GM20000 (cell line): ENCODE measurements at places on chromosomes 12 and 14.

DNA sequence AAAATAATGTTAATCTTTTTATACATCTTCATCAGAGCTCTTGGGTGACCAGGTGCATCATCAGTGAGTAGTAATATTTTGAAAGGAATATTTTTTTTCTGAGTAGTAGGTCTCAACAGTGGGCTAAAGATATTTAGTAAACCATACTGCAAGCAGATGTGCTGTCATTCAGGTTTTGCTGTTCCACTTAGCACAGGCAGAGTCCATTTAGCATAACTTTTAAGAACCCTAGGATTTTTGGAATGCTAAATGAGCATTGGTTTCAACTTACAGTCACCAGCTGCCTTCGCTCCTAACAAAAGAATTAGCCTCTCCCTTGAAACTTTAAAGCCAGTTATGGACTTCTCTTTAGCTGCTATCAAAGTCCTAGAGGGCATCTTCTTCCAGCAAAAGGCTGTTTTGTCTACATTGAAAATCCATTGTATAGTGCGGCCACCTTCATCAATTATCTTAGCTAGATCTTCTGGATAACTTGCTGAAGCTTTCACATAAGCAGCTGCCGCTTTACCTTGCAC lies 24.6 kb downstream of the RIMKLB start:
- DNase-seq: no peak

DNA sequence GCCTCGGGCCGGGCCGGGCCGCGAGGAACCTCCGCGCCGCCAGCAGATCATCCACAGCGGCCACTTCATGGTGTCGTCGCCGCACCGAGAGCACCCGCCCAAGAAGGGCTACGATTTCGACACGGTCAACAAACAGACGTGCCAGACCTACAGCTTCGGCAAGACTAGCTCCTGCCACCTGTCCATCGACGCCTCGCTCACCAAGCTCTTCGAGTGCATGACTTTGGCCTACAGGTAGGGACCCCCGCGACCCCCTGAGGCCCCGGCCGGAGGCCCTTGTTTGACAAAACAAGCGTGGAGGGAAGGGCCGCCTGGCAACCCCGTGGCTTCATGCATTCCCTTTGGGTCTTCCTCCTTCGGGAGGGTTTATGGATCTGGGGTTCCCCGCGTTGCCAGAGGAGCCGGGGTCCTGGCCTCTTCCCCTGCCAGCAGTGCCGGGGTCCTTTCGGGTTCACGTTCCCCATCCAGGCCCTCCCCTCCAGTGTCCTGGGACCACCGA lies 526 bp downstream of the MLXIP start:
- no peak for DNase-seq

- DNase-seq: no peak
Observed at GRCh38 chr12:63845726-63846125, 1.2 kb downstream of the SRGAP1 start.

DNA sequence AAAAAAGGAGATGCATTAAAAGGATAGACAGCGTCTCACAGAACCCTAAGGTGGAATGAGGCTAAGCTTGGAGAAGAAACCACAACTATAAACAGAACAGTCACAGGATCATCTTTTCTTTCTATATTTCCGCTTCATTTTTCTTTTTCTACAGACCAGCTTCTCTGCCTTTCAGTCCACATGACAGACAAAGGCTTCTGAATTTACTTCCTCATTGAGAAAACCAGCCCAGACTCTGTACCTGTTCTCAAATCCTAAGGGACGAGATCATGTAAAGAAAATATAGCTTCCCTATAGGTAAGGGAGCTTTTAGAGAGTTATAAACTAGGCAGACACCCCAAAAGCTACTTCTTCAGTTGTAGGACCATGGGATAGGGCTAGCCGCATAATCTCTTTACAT lies 17.4 kb downstream of the SGPP1 start:
- no peak for DNase-seq

GRCh38 chr12:117036547-117036946 lies 62.7 kb downstream of the TESC start:
- DNase-seq: no peak
